Stimulated activated CD4-positive, alpha-beta T cell treated with anti-CD3 and anti-CD28 coated beads, Interleukin-4, amount 100 ng/mL, for 1 hour (primary cell): ENCODE measurements at places on chromosomes 16 and 17.
A peak's percentile ranks its signal among the peaks of the same experiment; 100 is the strongest.

DNA sequence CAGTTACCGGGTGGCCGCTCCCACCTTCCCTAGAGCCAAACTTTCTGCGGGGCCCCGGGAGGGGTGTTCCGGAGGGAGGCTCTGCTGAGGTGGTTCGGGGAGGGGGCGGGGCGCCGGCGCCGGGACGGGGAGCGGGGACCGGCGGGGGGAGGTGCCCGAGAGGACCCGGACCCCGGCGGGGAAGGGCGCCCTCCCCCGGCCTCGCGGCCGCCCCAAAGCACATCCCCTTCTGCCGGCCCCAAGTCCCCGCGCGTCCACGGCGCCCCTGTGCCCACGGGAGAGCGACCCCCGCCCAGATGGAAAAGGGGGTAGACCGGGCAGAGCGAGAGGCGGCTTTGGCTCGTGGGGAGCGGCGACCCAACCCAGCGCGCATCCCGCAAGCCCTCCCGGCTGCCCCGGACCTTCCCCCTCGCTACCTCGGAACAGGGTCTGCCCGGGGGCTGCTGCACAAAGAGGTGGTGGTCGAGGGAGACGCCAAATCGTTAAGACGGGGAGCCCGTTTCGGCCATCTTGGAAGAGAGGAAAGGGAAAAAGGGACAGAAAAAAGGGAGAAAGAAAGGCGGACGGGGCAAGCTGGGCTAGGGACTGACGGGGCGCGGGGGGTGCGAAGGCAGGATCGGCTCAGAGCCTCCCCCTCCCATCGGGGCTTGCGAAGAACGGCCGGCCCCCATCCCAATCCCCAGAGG, 530 bp downstream of the PCGF2 start:
- DNase-seq = peak; percentile 25

DNA sequence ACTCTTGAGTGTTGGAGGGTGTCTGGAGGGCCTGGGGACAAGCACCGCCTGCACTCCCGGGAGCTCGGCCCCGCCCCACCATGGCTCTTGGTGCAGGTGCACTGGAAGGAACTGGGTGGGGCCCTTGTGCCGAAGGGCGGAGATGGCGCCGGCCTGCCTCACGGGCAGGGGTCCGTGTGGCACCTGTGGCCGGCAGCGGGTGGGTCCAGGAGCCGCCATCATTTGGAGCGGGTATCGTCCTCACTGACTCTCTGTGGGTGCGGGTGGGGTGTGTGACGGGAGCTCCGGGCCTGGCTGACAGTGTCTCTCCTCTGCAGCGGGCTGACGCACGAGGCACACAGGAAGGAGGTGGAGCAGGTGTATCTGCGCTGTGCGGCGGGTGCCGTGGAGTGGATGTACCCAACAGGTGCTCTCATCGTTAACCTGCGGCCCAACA, 5.2 kb downstream of the METRNL start:
- no peak for DNase-seq

GRCh38 chr17:48604770-48605329, at the start of gene HOXB6:
Gene HOXB6, minus strand, starts transcription at chr17:48604986. Its CDS starts 6,836 bp downstream, at chr17:48598150.
- no peak for DNase-seq

DNA sequence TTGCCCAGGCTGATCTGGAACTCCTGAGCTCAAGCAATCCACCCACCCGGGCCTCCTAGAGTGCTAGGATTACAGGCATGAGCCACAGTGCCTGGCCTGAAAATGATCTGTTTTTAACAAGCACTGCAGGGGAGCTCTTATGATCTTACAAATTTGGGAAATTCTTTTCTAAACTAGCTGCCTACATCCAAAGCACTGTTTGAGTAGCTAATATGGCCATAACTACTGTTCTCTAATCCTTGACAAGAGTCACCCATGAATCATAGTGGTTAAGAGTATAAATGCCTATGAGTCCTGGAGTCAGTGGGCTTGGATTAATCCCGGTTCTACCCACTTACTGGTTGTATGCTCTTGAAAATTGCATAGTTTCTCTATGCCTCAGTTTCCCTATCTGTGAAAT, 1.4 kb upstream of the CPPED1 start:
- no peak for DNase-seq

DNA sequence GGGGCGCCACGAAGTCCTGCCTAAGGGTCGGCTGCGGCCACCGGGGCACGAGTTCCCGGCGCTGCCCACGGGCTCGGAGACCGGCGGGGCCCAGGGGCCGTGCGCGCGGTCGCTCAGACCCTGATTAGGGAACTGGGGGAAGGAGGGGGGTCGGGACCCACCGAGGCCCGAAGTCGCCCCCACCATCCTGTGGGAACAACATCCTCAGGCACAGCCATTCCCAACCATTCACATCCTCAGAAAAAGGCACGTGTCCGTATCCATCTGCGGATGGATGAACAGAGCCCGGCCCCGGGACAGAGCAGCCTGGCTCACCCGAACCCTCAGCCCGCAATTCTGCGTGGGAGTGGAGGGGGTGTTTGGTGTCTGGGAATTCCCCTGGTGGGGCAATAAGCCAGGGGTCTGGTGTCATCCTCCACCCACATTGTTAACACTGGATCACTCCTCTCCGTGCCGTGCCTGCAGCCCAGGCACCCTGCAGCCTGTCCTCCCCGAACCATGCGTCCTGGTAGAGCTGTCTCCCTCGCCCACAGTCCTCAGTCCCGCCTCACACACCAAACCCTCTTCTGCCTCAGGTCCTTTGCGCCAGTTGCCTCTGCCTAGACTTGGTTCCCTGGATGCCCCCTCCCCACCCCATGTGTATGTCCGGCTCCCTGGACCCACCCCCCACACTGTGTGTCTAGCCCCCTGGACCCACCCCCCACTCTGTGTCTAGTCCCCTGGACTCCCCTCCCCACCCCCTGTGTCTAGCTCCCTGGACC, 789 bp upstream of the CCDC57 start:
- peak; percentile 73 for DNase-seq

DNA sequence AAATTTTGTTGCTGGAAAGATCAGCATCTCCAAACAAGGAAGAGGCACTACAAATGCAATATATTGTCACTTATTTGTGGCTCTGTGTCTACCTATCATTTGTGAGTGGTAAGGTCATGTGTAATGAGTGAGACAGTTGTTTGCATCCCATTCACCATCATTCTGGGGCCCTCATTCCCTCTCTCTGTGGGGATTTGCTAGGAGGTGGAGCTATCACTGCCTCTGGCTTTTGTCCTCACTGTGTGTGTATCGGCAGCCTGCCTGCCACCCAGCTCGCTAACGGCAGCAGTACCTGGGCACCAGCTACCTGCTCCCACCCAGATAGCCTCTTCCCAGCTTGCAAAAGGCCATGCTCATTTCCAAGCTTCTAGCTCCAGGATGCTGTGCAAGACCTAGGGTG, 379.2 kb upstream of the ZFHX3 start:
- no peak for DNase-seq

DNA sequence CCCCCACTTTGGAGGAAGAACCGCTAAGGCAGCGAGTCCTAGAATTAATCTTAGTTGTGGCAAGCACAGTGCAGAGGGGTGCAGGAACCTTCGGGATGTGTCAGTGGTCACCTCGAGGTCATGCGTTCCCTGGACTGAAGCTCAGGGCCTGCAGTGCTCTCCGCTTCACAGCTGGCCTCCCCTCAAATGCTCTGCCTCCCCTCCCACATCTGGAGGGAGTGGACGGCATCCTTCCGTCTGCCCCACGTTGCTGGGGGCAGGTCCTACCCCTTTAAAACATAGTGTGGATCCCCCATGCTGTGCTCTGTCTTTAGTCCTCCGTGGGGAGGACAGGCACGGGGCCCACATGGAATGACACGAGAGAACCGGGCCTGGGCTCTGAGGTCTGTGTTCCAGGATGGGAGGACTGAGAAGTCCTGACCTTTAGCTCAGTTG, 99.5 kb upstream of the CDC42EP4 start:
- no peak for DNase-seq

DNA sequence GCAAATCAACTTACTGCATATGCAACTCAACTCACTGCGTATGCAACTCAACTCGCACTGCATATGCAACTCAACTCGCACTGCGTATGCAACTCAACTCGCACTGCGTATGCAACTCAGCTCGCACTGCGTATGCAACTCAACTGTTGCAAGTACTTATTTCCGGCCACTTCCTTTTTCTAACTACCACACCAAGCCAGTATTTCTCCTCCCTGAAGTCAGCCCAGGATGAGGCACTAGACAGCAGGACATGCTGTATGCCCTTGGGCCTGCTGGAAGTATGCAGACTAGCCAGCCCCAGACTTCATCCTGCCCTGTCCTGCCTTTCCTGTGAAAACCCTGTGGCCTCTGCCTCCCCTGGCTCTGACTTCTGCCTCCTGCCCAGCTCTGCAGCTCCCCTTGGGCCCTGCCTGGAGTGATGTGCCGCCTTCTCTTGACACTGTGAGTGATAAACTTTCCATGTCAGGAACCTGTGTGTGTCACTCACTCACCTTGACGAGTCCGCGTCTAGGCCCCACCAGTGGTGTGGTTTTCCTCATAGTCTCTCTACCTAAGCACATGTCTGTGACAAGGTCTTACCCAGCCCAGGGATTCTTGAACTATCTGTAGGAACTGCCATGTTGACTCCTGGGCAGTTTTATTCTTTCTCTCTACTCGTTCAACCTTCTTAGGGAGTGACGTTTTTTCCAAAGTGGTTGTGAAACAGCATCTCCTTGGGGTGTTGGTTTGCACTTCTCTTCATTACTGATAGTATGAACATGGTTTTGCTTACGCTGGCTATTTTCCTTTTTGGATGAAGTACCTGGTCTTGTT, 16.4 kb downstream of the ZNF778 start:
- no peak for DNase-seq

GRCh38 chr16:87560428-87561199, 41.7 kb upstream of the JPH3 start:
- DNase-seq = peak; percentile 17

DNA sequence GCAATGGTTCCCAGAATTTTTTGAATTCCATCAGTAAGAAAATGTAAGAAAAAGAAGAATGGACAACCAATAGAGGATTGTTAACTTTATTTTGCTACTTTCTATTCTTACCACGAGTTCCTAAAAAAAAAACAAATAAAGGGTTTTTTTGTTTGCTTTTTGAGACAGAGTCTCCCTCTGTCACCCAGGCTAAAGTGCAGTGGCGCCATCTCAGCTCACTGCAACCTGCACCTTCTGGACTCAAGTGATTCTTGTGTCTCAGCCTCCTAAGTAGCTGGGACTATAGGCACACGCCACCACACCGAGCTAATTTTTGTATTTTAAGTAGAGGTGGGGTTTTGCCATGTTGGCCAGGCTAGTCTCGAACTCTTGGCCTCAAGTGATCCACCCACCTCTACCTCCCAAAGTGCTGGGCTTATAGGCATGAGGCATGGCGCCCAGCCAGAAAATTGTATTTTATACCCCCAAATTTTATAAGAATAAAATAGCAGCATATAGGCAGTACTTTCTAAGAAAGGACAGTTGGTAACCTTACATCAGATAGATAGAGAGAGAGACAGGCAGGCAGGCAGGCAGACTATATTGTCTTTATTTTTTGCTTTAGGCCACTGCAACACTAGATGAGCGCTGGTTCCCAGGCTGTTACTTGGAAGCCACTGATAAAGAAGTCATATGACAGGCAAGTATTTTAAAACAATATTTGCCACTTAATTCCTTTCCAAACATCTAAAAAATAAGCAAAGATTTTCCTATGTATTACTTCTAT, 127.5 kb downstream of the VPS53 start:
- DNase-seq = no peak

- DNase-seq = no peak
Observed at GRCh38 chr17:5035315-5035714, at the start of gene SLC52A1. Gene SLC52A1, minus strand, starts transcription at chr17:5035426. Its CDS starts 820 bp downstream, at chr17:5034606.

DNA sequence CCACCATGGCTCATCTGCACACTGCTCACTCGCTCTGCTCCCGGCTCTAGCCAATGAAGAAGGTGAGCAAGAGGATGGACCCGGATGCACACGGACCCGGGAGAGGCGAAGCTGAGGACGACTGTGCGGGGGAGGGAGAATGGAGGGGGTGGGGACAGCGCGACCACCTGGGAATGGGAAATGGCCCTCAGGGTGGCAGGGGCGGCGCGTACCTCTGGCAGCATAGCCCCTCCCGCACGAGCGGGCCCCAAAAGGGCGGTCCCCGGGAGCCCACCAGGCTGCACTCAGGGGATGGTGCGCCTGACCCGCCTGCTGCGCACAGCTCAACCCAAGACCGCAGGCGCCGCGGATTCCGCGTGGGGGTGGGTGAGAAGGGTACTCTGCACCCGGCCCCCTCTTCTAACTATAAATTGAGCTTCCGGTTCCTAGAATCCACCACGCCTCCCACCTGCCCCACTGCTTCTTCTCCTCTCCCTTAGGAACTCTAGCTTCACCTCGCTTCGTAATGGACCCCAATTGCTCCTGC, 6.1 kb downstream of the MT1H start:
- DNase-seq = peak; percentile 70

DNA sequence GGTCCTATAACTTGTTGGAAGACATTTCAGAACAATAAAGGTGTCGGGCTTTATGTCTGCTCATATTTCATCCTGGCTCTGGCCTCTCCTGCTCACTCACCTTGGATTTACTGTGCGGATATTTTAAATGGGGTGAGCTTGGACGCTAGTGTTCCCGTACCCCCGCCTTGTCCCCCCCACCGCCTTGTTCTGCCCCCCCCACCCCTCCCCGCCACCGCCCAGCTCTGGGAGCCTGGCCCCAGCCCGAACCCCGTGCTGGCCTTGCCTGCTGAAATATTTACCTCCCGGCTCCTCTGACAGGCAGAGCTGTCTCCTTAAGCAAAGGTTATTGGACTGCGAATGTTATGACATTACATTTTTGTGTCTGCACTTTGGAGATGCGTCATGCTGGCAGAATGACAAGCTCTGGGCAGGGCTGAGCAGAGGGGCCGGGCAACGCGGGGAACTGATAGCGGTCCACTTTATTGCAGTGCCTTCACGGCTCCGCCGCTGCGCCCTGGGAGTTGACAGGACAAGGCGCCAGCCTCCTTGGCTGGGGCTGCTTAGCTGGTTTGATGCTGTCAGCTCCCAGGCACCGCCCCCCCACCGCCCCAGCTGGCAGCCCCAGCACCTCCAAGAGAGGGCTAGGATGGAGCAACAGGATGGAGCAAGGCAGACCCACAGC, 222.5 kb upstream of the GSE1 start:
- peak; percentile 1 for DNase-seq

DNA sequence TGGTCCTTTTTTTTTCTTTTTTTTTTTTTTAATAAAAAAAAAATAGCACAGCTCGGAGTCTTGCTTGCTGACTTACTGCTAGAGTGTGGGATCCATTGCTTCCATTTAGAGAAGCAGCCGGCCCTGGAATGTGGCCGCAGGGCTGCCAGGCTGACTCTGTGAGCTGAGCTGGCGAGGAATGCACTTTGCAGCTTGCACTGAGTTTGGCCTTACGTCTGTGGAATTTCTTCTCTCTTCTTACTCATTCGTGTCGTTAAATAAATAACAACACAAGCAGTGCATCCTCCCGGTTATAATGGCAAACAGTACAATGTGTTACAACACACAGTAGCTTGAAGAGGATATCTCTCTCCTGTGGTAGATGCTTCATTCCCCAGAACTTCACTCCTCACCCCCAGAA, 69.2 kb downstream of the PRKCB start:
- DNase-seq = no peak
